Nucleus accumbens (tissue), 56 donors: ENCODE measurements at places on chromosomes 4 and X.

DNA sequence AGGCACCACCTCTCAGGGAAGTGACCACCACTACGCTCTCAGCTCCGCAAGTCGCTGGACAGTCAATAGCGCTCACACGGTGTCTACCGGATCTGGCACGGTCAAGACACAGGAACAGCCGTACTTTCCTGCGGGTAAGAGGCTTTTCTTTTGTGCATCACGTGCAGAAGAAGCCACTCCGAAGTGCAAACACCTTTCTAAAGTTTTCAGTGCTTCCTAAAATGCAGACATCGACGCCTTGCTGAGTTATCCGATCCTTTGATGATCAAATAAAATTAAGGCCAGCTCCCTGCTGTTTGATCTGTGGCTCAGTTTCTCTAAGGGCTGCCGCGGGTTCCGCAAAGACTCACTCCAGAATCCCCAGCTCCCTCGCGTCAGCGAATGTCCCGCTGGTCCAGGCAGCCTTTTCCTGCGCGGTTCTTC lies 71.8 kb downstream of the FBXO8 start:
- DNase-seq, result no peak

DNA sequence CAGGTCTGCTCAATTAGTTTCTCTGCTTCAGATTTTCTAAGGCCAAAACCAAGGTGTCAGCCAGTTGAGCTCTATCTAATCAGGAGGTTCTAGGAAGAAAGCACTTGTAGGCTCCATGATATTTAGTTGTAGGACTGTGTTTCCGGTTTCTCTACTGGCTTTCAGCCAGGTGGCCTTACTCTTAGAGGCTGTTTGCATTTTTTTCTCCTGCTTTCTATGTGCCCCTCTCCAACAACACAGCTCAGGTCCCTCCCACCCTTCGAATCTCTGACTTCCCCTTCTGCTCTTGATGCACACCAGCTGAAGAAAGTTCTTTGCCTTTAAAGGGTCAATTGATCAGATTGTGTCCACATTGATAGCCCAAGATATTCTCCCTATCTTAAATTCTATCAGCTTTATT lies 245.2 kb downstream of the RAB28 start:
- no peak for DNase-seq

DNA sequence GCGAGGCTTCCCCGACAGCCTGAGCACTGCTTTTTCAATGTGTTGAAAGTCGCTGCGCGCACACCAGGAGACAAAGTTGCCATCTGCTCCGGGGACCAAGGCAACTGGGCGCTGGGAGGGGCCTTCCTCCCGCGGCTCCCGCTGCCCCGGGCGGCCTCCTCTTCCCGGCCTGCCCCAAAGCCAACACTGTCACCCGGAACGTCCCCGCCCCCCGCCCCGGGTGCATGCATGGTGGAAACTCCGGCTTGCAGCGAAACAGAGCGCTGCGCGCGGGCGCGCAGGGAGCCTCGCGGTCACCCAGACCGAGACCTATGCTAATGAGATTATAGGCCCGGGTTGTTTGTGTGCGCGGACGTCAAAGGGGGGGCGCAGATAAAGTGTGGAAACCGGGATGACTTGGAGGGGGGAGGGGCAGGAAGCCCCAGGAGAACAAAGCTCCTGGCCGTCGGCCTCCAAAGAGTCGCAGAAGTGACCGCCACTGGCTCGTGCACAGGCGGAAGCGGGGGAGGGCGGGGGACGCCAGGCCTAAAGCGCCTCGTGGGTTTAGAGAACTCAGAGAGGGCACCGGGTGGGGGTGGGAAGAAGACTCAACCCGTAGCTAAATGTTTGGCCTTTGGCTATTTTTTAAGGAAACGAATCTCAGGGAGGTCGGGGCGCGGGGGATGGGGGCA lies 88.8 kb downstream of the BCOR start:
- DNase-seq, result no peak

DNA sequence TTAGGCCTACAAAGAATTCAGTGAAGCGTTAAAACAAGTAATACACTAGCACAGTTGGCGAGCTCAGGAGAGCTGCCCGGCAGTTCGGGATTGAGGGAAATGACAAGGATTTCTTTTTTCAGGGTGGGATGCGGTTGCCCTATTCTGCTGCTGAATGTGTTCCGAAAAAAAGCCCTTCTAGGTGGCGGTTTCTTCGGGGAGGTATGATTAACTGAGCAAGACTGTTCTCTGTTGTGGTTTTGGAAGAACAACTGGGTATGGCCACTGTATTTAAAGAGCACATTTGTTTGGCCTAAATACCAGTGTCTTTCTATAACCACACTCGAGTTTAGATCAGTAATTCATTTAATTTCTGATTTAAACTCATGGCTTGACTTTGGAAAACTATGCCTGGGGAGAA lies 459.7 kb upstream of the FAT1 start:
- DNase-seq, result no peak
